Epithelial cell of esophagus (primary cell): ENCODE measurements at places on chromosomes 16 and 17.

GRCh38 chr16:3144321-3144983, 9.6 kb downstream of the ZNF213 start:
- DNase-seq, result no peak

- no peak for DNase-seq
Observed at GRCh38 chr17:31200287-31200686, 96.8 kb downstream of the OMG start.

DNA sequence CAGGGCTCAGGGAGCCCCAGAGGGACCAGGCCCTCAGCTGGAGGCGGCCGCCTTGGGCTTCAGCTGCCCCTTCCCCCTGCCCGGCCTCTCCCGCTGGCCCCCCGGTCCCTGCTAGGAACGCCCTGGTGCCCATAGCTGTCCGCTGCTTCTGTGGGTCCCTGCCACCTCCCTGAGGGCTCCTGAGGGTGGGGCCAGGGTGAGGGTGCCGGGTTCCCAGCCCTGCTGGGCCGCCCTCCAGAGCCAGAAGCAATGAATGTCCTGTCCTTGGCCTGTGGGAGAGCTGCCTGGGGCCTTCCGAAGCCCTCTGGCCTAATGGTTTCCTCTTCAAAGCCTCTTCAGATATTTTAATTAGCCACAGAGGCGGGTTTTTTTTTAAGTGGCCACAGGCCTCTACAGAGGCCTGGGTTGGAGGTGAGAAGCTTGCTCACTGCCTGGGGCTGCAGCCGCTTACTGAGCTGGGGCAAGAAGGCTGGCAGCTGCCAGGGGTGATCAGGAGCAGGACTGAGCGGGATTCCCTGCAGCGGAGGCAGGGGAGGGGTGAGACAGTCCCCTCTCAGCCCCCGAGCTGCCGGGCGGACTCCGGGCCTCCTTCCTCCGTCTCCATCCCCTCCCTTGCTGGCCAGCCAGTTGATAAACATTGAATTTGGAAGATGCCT, 9.9 kb downstream of the CENPX start:
- no peak for DNase-seq

DNA sequence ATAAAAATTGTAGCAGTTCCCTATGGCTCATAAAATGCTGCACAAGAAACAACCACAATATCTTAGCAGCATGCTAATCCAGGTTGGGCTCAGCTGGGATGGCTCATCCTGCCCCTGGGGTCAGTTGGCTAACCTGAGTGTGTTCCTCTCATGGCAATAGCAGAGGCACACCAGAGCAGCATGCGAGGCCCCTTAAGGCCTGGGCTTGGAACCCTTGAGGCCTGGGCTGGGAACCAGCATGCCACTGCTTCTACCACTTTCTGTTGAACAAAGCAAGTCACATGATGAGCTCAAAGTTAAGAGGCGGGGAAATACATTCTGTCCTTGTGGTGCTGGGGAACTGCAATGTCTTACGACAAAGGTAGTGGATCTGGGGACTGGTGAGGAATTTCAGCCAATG, 154.4 kb upstream of the FOXF1 start:
- DNase-seq, result no peak

GRCh38 chr17:56543280-56543679, 50.2 kb upstream of the NOG start:
- DNase-seq, result no peak

- no peak for DNase-seq
Observed at GRCh38 chr16:63185235-63185780, 1149.1 kb upstream of the CDH8 start.

GRCh38 chr17:74870512-74870911, 2.3 kb downstream of the FDXR start:
- peak; percentile 54 for DNase-seq

- no peak for DNase-seq
Observed at GRCh38 chr16:51067352-51067751, 83.7 kb downstream of the SALL1 start.

- peak; percentile 45 for DNase-seq
Observed at GRCh38 chr16:15777533-15778203, 79.2 kb downstream of the MYH11 start.

DNA sequence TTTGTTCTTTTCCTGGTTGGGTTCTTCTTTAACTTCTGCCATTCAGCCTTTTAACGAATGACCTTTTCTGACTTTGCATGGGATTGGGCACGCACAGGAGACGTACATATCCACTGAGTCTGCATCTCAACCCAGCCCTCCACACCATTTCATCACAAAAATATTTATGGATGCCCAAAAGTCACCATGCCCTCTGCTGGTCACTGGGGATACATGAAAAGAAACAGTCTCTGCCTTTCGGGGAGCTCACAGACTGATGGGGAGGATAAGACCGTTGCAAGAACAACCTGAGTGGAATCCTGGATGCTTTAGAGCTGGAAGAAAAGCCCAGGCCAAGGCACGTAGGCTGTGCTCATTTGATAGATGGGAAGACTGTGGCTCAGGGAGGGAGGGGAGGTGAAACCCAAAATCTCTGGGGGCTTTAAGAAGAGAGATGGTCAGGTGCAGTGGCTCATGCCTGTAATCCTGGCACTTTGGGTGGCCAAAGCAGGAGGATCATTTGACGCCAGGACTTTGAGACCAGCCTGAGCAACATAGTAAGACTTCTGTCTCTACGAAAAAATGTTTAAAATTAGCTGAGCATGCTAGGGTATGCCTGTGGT, 7.9 kb upstream of the MT2A start:
- DNase-seq, result peak; percentile 72

DNA sequence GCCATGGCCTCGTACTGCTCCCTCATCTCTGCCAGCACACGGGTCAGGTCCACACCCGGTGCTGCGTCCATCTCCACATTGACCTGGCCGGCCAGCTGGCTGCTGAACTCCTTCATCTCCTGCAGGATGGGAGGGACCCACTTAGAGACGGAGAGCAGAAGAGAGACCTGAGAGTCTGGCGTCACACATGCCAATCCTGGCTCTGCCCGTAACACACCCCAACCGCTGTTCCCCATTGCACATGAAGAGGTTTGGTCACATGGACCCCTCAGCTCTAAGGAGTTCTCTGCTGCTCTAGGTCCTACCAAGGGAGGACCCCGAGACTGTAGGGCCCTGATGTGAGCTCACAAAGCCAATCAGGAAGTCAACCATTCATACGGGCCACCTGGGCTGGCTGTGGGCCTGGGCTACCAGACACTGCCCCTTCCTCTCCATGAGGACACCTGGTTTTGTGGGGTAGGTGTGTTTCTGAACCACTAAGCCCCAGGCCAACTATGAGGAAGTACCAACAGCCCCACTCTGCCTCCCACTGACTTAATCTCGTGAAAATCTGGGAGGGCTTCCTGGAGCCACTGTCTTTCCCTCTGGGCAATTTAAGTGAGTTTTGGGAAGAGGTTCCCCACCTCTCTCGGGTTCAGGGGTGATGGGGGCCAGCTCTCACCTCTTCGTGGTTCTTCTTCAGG, 2.4 kb downstream of the KRT15 start:
- no peak for DNase-seq

DNA sequence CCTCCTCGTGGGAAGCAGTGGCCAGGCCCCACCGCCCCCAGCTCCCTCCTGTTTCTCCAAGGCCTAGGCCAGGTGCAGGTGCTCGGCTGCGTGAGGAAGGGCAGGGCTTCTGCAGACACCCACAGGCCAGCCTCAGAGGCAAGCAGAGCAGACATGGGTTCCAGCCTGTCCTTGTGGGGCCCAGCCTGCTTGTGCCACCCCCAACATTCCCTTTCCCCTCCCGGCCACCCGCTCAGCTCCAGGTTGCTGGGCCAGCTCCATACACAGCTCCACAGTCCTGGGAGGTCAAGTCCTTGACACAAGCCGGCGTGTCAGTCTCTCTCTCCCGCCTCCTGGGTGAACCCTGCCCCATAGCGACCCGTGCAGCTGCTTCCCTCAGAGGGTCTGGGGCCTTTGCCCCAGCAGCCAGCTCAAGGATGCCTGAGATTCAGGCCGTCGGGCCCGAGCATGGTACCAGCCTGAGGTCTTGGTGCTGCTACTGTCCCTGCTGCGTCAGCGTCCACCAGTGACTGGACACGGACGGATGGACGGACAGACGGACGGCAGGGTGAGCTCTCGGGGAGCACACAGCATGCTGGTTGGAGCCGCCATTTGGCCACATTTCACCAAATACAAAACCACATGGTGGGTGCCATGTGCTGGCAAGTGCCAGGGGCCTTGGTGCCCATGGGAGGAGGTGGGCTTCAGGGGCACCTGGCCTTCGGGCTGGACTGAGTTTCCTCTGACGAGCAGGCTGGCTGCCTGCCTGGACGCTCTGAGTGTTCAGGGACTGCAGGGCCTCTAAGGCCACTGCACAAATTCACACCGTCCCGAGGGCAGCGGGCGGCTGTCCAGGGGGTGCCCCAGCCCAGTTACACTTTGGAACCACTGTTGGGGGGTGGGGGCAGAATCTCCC, 8.0 kb downstream of the SECTM1 start:
- no peak for DNase-seq

- DNase-seq, result peak; percentile 64
Observed at GRCh38 chr17:77002103-77003045, 134.2 kb downstream of the MGAT5B start.

- peak; percentile 61 for DNase-seq
Observed at GRCh38 chr16:88700636-88701482, 5.3 kb downstream of the RNF166 start.

DNA sequence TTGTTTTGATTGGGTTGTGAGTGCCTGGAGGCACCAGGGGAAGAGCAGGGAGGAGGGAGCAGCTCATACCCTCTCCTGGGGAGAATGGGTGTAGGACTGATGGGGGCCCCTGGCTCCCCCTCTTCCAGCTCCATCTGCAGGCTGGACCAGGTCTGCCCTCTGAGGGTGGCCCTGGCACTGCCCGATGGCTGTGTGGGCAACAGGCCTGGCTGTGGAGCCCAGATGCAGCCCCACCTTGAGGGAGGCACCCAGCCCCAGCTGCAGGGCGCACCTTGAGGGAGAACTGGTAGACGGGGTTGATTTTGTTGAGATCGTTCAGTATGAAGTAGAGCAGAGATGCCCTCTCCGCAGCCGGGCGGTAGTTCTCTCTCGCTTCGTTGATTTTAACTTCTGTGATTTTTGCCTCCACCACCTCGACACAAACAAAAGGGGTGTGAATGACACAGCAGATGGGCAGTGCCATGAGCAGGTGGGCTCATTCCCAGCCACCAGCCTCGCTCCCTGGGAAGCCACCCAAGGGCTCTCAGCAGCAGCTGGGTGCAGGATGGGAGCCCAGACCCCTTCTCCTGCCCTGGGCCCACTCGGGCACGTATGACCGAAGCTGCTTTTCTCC, 71.6 kb downstream of the PGS1 start:
- no peak for DNase-seq

DNA sequence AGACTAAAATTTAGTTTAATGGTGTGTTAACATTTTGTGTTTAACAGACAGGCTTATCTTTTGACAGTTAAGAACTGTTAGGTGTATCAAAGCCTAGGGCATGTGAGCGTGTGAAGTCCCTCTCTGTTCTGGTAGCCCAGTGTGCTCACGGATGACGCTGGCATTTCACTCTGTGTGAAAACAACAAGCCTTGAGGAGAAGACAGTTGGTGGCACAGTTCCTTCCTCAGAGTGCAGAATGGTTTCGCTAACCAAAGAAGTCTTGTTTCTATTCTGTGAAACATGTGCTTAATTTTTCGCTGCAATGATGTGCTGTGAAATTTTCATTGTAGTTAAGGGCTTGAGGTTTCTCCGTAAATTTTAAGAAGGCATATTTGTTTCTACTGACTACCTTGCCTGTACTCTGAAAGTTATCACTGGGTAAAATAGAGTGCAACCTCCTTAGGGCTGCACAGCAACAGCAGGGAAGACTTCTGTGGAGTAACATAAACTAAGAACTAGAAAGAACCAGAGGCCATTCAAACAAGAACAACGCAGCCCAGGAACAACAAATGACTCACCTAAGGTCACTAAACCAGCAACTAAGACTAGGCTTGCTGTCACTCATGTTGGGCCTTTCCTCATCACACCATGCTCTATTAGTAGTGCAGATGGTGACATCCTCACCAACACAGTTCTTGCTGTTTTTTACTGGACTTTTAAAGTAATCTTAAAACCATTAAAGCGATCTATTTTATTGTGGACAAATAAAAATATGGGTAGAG, 33.4 kb downstream of the BRD7 start:
- DNase-seq, result peak; percentile 42

- no peak for DNase-seq
Observed at GRCh38 chr16:71453036-71453435, 9.0 kb downstream of the ZNF23 start.

- DNase-seq, result no peak
Observed at GRCh38 chr17:74280093-74280513, 6.1 kb downstream of the DNAI2 start.

DNA sequence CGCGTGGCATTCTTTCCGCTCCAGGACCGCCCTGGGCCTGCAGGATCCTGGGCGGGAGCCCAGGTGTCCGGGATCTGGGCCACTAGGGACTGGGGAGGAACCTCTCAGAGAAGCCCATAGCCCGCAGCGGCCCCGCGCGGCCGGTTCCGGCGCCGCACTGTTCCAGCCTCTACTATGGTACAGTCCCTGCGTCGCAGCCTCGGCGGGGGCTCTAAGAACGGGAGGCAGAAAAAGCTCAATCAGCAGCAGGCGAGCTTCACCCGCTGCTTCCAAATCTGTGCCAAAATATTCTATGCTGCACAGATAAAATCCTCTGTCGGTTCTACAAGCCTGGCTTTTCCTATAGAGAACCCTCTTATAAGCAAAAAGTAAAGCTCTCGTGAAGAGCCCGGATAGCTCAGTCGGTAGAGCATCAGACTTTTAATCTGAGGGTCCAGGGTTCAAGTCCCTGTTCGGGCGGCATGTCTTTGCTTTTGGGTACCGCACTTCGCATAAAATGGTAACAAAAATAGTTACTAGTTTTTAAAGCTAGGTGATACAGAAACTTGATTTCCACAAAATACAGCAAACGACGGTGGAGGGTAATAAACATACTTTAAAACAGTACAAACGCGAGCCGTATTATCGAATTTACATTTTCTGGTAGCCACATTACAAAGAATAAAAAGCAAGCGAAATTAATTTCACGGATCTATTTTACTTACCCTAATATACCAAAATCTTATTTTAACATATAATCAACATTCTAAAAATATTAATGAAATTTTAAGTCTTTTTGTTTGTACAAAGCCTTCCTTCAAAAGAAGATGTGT, 661 bp upstream of the ALOXE3 start:
- DNase-seq, result peak; percentile 79

DNA sequence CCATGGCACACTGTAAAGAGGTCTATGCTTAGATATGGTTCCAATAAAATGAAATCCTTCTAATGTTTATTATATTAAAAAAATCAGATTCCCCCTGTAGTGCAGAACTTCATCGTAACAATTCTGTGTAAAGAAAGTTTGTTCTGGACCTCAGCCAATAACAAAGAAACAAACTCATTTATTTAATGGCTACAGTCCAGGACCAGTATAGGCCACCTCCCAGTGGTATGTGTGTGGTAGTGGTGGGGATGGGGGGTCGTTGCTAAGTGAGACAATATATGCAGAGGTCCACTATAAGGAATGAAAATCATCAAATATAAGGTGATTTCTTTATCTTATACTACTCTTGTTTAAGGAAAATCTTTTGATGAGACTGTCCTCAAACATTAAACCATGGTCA, 136.4 kb downstream of the CDK5R1 start:
- DNase-seq, result no peak

GRCh38 chr16:64975821-64976220, 146.0 kb downstream of the CDH11 start:
- no peak for DNase-seq
